Dermis microvascular lymphatic vessel endothelial cell (primary cell): ENCODE measurements at places on chromosomes 13 and 19. TPM values are rescaled to one million over a fixed set of nuclear protein-coding genes. Genes with fewer than 3 reads are reported as not detected.

GRCh38 chr13:42106998-42107397 lies 58.5 kb downstream of the DGKH start:
- no peak for DNase-seq

DNA sequence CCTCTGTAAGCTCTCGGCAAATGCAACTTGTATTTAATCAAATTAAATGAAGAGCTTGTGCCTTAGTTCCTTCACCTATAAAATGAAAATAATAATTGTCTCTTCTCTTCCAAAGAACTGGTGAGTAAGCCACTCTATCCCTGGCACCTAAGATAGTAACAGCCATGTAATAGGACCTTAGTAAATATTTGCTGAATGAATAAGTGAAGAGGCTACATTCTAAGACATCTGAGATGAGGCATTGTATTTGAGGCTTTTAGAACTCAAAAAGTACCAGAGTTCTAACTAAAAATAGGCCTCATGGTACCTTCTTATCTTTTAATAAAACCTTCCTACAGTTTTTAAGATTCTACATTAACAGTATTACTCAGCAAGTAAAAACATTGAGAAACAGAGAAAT lies 17.3 kb upstream of the DCLK1 start:
- no peak for DNase-seq

DNA sequence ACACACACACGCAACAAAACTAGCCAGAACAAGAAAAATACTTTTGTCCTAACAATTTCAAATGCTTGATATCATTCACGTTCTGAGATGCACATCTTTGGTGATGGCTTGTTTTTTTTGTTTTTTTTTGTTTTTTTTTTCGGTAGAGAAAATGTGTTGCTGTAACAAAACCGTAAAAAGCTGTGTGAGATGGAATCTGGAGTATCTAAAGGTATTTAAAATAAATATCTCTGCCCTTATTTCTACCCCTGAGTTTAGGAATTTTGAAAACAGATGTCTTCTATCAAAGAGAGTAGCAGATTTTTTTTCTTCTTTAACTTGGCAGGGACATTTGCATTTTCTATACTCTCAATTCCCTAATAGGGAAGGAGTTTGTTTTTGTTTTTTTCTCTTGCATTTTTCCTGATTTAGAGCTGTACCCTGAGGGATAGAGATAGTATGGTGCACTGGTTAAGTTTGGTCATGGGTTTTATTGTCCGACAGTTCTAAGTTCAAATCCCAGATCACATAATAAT lies 446.6 kb downstream of the KLF5 start:
- no peak for DNase-seq

- DNase-seq: peak; percentile 63
These were observed 4.1 kb downstream of the SWSAP1 start for GRCh38 chr19:11378319-11379189.

- peak; percentile 95 for DNase-seq
These were observed 52.6 kb upstream of the RCBTB2 start for GRCh38 chr13:48585456-48585840.

The ZNF101 gene
- total RNA-seq: 9.8 and 10.1 TPM in 2 replicates

GRCh38 chr13:104571161-104571892 lies 1505.1 kb upstream of the SLC10A2 start:
- peak; percentile 68 for DNase-seq

The MED16 gene
- total RNA-seq: 20.2 and 30.7 TPM in 2 replicates

GRCh38 chr19:42028304-42029216 lies 34.5 kb upstream of the ATP1A3 start:
- DNase-seq: no peak

DNA sequence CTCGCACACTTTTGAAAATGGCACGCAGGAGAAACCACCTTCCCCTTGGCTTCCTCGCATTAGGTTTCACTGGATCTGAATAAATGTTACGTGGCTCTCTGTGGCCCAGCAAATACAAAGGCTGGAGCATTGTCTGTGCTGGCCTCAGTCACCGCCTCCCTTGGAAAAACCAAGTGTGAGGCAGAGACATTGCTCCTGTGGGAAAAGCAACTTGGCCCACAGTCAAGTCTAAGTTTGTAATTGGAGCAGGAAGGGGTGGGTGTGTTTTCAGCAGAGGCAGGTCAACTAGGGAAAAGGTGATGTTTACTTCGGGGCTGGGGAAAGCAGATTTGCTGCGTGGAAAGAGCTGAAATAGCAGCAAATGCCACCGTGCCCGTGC lies 101.6 kb downstream of the IRS2 start:
- DNase-seq: peak; percentile 12

DNA sequence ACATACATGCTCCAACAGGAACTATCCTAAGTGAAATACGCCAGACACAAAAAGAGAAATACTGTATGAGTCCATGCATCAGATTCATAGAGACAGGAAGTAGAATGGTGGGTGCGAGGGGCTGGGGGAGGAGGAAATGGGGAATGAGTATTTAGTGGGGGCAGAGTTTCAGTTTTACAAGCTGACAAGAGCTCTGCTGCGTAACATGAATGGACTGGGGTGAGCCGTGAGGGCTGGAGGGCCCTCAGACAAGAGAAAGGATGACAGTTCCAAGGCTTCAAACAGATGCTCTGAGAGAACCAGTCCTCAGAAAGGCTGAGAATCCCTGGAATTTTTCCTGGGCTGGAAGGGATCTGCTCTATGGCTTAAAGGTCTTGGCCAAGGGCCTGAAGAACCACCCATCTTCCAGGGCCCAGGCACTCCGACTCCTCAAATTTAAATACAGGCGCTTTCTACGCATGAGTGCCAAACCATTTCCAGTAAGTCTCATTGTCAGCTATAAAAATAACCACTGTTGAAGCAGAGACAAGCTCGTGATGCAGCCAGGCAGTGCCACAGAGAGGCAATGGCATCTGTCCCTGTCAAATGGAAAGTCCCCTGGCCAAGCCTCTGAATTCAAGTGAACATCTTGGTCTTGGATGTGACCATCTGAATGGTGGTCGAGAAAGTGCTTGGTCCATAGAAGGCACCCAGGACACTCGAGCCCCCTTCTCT lies 17.5 kb downstream of the KLF2 start:
- no peak for DNase-seq

- DNase-seq: peak; percentile 20
These were observed 997 bp upstream of the CACNG8 start for GRCh38 chr19:53961523-53962356.
